CD4-positive, alpha-beta T cell treated with Interleukin-1 beta for 1 hour (primary cell): ENCODE measurements at places on chromosomes 1 and 21.

- DNase-seq = peak; percentile 79
Measured at GRCh38 chr1:37486680-37487618, 12.6 kb downstream of the ZC3H12A start.

DNA sequence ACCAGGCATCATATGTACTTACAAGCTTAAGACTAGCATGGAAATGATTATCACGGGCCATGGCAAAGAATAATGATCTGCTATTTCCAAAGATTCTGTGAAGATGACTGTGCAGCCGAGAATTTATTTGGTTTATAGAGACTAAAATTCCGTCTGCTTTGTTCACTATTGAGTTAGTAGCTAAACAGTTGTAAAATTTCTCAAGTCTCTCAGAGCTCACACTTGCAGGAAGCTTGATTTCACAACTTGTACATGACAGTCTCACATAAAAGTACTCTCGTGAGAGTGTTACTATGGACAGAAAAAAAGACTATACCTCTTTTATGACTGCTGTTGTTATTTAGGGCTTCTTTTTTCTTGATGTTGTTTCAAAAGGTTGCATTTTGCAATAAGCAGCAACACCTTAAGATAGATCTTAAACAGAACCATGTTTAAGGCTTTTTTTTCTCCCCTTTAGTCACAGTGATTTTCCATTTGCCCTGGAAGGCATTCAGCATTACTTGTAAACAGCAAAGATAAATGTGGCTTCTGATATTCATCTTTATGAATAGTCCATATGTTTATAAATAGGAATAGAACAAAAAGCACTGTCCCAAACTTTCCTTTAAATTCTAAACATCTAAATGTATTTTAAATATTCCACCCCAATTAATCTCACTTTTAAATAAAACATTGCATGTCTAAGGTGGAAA lies 24.8 kb downstream of the ST6GALNAC5 start:
- DNase-seq = no peak

DNA sequence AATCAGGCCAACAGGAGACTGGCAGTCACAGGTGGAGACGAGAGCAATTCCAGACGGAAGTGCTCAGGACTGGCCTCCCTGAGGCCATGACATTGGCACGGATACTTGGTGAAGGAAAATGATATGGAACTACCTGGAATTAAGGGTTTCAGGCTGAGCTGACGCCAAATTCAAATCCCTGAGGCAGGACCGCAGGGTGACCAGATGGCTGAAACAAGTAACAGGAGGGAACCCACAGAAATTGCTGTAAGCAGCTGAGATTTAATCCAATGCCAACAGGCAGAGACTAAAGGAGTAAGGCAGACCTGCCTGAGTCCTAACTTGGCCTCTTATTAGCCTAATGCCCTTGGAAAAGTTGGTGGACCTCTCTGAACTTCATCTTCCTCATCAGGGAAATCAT lies 76.2 kb downstream of the ERG start:
- no peak for DNase-seq

DNA sequence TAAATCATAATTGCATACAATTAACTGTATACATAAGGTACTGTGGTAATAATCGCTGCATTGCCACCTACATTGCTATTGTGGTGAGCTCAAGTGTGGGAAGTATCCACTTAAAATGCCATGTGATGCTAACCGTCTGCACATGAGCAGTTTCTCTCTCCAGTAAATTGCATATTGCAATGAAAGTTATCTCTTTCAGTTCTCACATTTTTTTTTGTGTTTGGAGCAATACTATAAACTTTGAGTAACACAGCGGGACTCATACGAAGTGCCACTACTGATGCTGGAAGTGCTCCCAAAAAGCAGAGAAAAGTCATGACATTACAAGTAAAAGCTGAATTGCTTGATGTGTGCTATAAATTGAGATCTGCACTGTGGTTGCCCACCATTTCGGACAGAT lies 38.5 kb downstream of the DISC1 start:
- no peak for DNase-seq

GRCh38 chr1:209516771-209517680 lies 66.5 kb upstream of the CAMK1G start:
- no peak for DNase-seq

DNA sequence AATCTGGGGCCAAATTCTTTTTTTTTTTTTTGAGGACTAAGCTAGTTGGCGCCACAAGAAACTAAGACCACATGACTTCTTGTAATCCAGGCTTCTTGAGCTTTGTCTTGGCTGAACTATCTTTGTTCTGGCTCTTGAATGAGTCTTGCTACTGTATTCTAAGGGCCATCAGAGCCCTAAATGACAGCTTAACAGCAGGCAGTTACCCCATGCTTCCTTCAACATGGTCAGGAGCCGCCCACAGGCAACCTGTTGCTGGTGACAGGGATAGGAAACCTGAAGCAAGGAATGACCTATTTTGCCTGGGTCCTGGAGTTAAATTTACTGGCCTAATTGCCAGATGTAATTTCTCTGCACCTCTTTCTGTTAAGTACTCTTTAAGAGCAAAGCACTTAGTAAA lies 188.2 kb upstream of the PLXNA2 start:
- no peak for DNase-seq

- DNase-seq = no peak
Measured at GRCh38 chr1:228799924-228800323, 64.6 kb downstream of the RHOU start.

DNA sequence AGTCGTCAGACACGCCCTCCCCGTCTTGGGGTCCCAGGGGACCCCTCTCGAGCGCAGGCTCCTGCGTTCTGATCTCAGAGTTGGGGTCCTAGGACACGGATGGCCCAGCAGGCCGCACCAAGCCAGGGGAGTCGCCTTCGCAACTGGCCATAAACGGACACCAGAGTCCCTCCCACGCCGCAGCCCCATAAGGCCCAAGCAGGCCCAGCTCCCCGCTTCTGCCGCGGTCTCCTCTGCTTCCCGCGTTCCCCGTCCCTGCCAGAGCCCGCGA lies 633 bp downstream of the DMRTA2 start:
- DNase-seq = no peak

DNA sequence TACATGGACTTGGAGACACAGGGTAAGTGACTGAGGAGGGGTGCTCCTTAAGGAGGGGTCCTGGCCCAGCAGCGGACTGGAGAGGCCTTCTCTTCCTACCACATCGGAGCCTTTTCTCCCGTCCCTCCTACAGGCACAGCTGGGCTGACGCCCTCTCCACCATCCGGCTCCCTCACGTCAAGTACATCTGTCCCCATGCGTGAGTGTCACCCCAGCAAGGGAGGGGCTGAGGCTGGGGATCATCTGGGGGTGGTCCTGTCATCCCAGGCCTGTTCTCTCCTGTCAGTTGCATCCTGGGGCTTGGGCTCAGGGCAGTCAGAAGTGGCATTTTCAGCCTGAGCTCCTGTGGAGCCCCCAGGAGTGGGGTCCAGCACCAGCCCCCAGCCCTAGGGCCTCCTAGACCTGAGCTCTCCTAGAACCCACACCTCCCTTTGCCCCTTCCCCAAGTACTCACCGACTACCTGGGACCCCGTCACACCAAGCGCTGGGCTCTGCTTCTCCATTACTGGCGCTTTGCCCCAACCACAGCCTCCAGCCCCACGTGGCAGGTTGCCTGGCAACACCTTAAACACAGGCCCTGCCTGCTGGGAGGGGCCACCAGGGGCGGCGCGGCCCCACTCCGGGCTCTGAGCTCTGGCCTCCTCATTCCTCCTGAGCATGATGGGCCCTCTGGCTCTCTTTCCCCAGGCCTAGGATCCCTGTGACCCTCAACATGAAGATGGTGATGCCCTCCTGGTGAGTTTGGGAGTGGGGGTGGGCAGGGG lies 2.3 kb downstream of the LYPLA2 start:
- DNase-seq = peak; percentile 55

DNA sequence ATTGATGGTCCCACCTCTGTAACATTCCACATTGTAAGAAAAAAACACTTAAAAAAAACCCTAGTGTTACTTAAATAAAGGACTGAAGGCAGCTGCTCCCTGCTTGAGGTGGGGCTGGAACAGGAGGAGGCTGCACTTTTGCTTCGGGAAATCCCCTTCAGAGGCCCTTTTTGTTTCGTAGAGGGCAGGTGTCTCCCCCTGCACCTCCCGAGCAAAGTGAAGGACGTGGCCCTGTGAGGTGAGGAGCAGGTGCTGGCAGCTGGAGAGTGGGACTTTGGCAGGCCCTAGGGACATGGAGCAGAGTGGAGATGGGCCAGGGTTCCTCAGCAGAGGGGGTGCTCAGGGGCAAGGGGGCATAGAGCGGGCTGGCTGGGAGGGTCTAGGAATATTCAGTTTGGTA lies 33.4 kb upstream of the WNT4 start:
- DNase-seq = no peak

DNA sequence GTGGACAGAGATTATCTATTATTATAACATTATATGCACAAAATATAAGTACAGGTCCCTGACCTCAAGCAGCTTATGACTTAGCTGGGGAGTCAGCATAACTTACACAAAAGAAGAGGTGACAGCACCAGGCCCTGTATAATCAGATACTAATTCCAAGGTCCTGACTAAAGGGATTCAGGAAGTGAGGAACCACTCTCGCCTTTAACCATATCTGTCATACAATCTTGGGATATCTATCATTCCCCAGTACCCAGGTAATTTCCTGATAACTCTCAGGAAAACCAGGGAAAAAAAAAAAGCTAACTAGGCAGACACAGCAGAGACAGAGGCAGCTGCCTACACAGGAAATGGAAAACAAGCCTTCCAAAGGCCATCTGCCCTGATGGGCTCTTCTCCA lies 78.5 kb upstream of the CAMK1G start:
- DNase-seq = no peak

DNA sequence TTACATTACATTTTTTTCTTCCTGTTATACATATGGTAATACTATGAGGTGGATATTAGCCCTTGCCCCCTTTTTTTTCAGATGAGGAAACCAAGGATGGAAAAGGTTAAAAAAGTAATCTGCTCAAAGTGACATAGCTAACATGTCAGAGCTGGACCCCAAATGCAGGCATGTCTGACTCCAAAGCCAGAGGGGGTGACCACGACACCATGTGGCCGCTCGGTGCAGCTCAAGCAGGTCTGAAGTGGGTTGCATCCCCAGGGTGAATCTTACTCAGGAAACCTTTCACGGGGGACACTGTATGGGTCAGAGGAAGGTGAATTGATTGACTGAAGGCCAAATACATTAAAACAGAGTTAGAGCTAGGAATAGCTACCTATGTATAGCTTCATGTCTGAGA lies 34.8 kb downstream of the CD34 start:
- no peak for DNase-seq

DNA sequence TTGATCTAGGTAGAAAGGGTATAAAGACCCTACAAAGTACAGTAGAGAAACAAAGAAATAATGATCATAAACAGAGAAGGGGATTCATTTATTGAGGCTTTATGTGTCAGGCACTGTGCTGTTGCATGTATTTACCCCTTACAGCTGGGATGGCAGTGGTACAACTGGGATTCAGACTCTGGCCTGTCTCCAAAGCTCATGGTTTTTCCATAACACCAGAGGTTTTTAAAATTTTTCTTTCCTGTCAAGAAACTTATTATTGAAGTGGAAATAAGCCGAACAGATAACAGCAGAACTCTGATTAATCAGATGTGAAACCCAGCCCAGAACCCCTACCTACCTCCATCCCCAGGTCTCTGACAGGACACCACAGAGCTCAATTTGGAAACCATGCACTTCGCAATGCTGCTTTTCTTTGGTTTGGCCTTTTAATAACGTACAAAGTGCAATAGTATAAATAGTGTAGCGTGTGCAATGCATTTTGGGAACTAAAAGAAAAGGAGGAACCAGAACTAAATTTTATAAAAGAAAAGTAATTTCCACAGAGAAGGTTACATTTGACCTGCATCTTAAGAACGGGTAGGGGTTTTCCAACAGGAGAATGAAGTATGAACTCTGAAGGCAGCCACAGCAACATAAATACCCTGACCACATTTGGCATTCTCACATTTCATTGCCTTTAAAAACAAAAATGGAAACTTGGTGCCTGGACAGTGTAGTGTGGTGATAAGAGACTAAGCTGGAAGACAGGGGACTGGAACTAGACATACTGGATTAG lies 92.0 kb upstream of the S1PR1 start:
- no peak for DNase-seq

DNA sequence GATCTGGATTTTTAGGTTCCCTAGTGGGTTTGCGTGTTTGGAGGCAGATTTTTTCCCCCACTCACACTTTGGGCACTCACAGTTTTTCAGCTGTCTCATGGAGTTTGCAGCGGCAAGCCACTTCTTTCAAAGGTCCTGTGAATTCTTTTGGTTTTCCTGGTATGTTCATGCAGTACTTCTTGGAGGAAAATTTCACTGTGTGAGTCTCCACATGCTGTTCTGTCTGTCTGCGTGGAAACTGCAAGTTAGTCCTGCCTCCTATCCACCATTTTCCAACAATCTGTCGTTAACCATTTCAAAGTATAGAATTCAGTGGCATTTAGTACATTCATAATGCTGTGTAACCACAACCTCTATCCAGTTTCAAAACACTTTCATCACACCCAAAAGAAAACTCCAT lies 793 bp upstream of the FMO1 start:
- no peak for DNase-seq

DNA sequence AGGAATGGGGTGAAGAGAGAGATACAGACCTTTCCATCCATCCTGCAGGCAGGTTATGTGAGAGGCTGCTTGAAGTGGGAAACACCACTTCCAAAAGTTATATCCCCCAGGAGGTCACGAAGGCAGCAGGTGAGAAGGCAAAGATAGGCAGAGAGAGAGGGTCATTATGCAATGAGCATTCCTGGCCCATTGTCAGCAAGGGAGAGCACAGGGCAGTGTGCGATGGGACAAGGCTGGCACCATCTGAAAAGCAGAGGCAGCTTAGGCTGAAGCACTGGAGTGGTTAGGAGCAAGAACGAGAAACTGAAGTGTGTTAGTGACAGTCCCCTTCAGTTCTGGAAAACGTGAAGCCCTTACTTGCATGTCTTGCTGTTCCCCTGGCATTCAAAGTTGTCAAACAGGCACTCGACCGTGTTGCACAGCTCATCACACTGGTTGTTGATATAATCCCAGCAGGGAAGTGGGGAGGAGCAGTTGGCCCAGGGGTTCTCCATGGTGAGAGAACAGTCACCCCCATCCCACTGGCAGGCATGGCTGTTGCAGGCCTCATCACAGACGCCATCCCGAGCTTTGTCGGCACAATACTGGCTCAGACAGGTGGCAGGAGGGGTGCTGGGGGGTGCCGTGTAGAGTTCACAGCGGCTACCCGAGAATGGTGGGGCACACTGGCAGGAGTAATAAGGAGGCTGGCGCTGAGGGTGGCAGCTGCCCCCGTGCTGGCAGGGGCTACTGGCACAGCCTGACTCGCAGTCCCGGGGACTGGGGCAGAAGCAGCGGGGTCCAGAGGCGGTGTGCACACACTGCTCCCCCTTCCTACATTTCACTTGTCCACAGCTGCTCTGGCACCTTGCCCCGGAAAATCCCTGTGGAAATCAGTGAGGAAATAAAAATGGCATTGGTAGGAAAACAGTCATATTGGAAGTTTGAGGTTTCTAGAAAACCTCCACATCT lies 28.9 kb upstream of the ADAM30 start:
- DNase-seq = no peak

- DNase-seq = no peak
Measured at GRCh38 chr1:179287946-179288345, 5.7 kb upstream of the SOAT1 start.

GRCh38 chr1:238272145-238272544 lies 381.4 kb upstream of the ZP4 start:
- DNase-seq = no peak

- DNase-seq = no peak
Measured at GRCh38 chr1:56837244-56837939, 17.2 kb upstream of the C8A start.

- no peak for DNase-seq
Measured at GRCh38 chr21:40185208-40185607, 318.0 kb downstream of the PCP4 start.

- no peak for DNase-seq
Measured at GRCh38 chr1:37400466-37401225, 73.7 kb upstream of the ZC3H12A start.
